COR-L47 (cell line): ENCODE measurements at places on chromosomes 2 and 18.
A peak's percentile ranks its signal among the peaks of the same experiment; 100 is the strongest.

DNA sequence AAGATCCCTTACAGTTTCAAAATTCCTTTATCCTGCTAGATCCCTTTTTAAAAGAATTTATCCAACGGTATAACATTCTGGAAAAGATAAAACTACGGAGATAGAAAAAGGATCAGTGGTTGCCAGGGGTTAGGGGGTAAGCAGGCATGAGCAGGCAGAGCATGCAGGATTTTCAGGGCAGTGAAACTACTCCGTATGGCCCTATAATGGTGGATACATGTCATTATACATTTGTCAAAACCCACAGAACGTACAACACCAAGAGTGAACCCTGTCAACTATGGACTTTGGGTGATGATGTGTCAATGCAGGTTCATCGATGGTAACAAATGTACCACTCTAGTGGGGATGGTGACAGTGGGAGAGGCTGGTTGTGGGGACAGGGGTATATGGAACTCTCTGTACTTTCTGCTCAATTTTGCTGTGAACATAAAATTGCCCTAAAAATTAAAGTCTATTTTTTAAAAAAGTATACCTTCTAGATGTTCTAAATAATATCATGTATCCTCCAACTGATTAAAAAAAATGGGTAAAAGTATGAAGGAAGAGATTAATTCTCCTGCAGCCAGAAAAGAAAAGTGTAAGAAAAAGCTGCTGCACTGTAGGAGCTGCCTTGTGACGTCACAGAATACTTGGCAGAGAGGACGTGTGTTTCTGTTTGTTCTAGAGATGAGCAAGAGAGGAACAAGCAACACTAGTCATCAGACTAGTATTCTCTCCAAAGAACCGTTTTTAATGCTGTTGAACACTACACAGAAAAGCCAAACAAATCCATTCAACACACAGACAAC lies 23.6 kb downstream of the ANKRD44 start:
- DNase-seq = no peak

- DNase-seq = no peak
These were observed 876.1 kb upstream of the FAM98A start for GRCh38 chr2:34475156-34475555.

DNA sequence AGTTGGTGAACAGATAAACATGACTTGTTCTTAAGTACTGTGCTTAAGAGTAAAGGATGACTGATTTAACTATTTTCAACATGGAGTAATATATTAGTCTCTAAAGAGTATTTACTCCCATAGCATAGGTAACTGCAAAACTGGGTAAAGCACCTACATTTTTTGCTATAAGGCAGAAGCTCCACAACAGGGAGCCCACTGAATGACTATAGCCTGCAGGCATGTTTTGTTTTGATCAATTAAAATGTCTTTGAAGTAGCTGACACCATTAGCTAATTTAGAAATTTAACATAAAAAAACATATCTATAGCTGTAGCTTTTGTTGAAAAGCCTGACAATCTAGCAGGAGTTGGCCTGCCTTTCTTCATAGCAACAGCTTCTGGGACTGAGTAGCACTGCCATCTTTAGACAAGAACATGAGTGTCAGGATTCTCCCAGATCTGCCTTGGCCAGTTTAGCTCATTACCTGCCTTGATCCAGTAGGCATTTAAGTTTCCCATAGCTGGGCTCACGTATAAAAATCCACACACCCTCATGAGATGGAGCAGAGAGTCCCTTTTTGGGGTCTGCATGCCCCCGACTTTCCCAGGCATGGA lies 1935.1 kb upstream of the PIK3C3 start:
- peak; percentile 31 for DNase-seq

GRCh38 chr2:189440644-189440946 lies 679 bp upstream of the WDR75 start:
- no peak for DNase-seq

GRCh38 chr2:119691651-119692245 lies 12.7 kb downstream of the TMEM177 start:
- DNase-seq = no peak
